Mucosa of gallbladder (tissue), 1 donor: ENCODE measurements at places on chromosomes 4 and X. TPM values are rescaled to one million over a fixed set of nuclear protein-coding genes. Genes with fewer than 3 reads are reported as not detected.

- DNase-seq, result no peak
These were observed 9.4 kb downstream of the POLA1 start for GRCh38 chrX:24703185-24703494.

GRCh38 chrX:44974451-44974850, 101.5 kb downstream of the KDM6A start:
- no peak for DNase-seq

The USP17L28 gene
- not detected for total RNA-seq

DNA sequence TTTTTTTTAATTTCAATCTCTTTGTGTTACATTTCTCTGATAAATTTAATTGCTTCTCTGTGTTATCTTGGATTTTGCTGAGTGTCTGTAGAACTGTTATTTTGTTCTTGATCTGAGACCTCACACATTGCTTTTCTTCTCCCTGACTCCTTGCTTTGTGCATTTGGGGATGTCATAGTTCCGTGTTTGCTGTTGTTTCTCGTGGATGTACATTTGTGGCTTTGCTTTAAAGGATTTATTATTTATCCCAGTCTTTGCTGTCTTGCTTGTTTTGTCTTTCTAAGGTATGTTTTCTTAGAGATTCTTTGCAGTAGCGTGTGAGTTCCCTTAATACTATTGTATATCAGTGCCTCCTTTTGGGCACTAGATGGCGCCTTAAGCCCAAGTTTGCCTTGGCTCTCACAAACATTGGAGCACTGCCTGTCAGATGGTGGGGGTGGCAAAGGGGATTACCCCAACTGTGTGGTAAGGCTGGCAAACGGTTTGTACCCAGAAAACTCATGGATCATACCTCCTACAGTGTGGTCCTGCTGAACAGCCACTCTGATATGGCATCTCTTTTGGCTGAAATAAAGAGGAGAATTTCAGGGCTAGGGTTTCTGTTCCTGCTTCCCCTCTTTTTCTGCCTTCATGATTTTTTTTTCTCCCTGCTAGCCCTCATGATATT, 96.4 kb downstream of the PGRMC2 start:
- DNase-seq, result peak; percentile 62

- no peak for DNase-seq
These were observed 3.1 kb downstream of the TFDP3 start for GRCh38 chrX:133215017-133215416.
